ENCODE measurements at places on chromosomes 1 and 21.

GRCh38 chr1:223102797-223103533 is 40.1 kb downstream of the TLR5 start:
- no peak for DNase-seq

DNA sequence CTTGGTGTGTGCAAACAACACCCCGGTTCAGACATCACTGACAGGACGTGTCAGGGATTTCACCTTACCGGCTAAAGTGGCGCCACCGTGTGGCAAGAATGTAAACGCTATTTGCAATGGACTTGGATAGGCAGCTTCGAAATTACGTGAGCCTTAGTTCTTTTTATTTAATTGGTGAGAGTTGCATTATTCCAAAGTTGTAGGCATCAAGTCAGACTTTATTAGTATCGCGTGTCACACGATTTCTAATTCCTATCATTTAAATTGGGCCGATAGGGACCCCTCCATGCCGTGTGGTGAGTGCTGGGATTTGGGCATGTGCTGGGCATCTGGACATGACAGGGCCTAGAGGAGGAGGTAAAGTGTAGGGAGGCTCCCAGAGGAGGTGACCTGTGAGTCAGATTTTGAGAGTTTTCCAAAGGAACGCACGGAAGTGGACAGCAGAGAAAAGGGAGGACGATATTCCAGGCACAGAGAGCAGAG is 14.5 kb upstream of the CPT2 start:
- DNase-seq = peak; percentile 4

GRCh38 chr1:214557952-214558735 is 6.7 kb upstream of the PTPN14 start:
- peak; percentile 15 for DNase-seq

GRCh38 chr1:97989094-97989680 is 68.4 kb upstream of the DPYD start:
- DNase-seq = no peak

GRCh38 chr1:86419277-86419903 is 4.6 kb upstream of the CLCA2 start:
- no peak for DNase-seq

- no peak for DNase-seq
Observed at GRCh38 chr1:89555550-89555949, 30.9 kb downstream of the LRRC8B start.

DNA sequence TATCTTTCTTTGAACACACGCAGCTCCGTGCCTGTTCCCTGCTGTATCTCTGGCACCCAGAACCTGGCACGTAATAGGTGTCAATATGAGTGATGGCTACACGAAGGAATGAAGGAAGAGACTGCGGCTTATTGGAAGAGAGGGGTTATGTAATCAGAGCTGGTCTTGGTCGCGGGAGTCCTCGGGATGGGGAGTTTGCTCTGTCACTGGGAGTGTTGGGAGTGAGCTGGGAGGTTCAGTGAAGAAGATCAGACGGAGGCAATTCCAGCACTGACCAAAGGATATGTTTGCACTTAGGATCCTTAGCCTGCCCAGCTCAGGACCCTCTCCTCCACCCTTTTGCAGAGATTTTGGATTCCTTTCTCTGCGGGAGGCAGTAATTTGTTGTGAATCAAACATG is 709.1 kb downstream of the PTPRU start:
- no peak for DNase-seq

Data from SW 1271 (cell line).